ENCODE measurements at places on chromosomes 13 and 19.

GRCh38 chr13:50679321-50679720, 164.2 kb downstream of the DLEU7 start:
- no peak for DNase-seq

DNA sequence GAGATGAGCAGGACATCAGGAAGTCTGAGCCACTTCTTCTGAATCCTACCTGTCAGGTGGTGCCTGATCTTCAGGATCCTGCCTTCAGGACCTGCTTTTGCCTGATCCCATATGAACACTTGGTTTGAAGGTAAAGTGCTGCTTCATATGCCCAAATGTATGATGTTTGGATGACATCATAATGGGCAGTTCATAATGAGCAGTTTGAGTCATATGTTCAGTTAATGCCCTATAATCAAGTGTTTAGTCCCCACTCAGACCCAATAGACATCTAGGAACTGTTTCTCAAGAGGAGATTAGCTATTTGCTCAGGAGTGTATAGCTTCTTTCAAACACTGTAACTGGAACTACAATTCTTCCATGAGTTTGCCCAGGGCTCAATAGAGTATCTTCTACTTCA, 58.8 kb downstream of the POLR1D start:
- DNase-seq: no peak

GRCh38 chr19:52101866-52102562, 6.4 kb upstream of the ZNF841 start:
- no peak for DNase-seq

- no peak for DNase-seq
These were observed 8.7 kb upstream of the GGACT start for GRCh38 chr13:100597253-100597652.

- DNase-seq: no peak
These were observed 350.1 kb downstream of the PCDH9 start for GRCh38 chr13:66879988-66880387.

- DNase-seq: no peak
These were observed at the start of gene RASGRP4 for GRCh38 chr19:38425810-38426466. TSS of gene RASGRP4 (minus strand) at chr19:38426219. CDS start at chr19:38426091, 128 bp downstream.

GRCh38 chr13:99383511-99383921, 76.3 kb upstream of the GPR183 start:
- no peak for DNase-seq

DNA sequence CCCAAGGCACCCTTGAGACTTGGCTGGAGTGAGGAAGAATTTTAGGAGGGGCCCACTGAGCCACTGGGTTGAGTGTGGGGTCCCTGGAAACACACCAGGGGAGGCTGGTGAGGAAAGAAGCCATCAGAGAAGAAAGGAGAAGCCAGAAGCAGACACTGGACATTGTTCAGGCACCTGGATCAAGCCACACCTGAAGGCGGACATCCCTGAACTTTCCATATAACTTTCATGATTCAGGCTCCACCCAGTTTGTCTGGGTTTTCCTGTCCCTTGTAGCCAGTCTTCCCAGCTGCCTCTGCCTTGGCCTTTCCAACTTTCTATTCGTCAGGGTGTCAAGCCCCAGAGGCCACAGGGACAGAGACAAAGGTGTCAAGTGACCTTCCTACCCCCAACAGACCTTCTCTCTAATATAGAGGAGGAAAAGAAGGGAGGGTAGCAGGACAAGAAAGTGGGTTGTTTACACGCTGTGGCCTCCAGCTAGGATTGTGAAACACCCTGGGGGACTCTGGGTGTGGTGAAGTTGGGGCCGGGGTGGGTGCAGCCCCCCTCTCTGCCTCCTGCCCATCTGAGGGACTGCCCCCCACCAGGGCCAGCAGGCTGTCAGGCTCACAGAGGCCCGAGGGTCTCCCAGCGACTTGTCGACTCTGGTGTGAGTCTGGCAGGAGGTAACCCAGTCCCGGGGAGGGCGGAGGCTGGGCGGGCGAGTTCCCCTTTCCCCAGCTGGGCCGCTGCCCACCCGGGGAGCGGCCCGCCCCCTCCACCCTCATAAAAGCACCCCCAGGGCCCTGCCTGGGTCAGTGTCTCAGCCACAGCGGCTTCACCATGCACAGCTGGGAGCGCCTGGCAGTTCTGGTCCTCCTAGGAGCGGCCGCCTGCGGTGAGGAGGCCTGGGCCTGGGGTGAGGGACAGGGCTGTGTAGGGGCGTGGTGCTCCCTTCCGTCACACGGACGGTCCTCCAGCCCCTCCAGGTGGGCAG, at the start of gene CFD:
Gene CFD (plus strand): TSS at position 797 of the 976 bp plus-strand sequence. CDS start 26 bp downstream, at position 823.
- no peak for DNase-seq

DNA sequence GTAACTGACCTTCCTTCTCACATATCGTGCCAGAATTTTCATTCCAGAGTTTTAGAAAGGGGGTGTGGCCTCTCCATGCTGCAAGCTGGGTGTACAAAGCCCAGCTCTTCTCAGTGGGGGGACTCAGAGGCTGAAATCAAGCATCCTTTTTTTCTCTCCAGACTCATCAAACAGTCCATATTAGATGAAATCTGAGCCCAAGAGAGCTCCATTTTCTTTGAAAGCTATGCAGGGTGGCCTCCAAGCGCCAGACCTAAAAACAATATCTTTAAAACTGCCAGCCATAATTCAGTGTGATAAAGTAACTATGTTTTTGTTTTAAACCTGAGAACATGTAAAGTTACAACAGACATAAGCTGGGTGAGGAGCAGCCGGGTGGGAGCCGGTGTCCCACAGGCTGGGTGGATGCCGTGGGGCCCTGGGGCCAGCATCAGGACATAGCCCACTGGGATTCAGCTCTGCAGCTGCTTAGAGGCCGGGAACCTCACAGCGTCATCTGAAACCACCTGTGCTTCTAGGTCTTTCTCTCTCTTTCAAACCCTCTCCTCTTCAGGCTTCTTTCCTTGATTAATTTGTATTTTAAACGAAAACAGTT, 249.2 kb downstream of the ZNF536 start:
- DNase-seq: no peak

DNA sequence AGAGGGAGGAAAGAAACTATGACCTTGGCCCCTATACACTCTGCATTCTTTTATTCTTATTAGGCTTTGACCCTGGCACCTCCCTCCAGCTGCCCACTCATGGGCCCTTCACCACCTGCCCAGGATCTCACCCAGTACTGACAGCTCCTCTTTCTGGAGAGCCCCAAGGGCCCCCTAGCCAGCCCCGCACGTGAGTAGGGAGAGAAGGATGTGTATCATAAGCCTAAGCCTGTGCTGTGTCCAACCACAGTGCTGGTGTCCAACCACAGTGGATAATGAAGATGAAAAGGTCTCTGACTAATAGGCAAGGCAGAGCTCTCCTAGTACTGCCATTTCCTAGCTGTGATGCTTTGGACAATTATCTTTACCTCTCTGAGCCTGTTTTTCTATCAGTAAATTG, 4.2 kb downstream of the DMRTC2 start:
- no peak for DNase-seq

DNA sequence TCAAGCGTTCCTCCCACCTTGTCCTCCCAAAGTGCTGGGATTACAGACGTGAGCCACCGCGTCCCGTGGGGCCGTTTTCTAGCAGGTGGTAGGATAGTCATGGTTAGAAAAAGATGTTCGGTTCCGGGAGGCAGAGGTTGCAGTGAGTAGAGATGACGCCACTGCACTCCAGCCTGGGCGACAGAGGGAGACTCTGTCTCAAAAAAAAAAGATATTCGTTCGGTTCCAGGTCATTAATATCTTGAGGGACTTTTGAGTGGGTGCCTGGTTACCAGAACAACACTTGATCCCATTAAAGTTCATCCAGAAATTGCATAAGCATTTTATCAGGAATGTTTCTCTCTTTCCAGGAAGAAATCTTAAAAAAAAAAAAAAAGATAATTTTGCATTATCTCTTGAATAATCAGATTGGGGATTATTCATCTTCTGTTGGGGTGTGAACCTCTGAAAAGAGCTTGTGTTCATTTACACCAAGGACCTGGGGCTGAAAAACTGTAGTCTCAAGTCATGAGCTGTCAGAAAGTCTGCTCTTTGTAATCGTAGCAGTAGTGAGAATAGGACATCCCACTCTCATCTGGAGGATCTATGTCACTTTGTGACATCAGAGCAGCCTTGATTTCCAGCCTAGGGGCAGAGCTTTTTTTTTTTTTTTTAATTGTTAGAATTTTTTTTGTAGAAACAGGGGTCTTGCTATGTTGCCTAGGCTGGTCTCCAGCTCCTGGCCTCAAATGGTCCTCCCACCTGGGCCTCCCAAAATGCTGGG, 1.0 kb upstream of the ETHE1 start:
- DNase-seq: no peak

DNA sequence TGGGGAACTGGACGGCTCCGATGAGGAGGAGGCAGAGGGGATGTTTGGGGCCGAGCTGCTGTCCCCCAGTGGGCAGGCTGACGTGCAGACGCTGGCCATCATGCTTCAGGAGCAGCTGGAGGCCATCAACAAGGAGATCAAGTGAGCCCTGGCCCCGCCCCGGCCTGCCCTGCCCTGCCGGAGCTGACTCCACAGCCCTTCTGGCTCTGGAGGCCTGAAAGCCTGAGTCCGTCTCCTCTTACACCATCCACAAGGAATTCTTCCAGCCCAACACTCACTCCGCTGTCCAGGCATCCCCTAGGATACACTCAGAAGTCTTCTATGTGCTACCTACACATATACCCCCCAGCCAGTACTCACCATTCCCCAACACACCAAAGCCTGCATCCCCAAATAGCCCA, 17.4 kb downstream of the PPFIA3 start:
- no peak for DNase-seq

DNA sequence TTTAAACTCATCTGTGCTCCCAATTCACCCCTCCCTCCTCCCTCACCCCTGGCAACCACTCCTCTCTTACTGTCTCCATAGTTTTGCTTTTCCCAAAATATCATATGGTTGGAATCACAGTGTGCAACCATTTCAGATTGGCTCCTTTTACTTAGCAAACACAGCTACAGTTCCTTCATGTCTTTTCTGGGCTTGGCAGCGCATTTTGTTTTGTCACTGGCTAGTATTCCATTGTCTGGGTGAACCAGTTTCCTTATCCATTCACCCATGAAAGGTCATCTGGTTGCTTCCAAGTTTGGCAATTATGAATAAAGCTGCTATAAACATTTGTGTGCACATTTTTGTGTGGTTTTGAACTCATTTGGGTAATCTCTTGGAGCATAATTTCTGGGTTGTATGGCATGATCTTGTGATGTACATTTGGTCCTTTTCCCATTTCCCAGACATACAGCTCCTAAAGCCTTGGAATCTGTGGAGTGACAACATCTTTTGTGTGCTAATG, 23.9 kb upstream of the GAS6 start:
- no peak for DNase-seq

DNA sequence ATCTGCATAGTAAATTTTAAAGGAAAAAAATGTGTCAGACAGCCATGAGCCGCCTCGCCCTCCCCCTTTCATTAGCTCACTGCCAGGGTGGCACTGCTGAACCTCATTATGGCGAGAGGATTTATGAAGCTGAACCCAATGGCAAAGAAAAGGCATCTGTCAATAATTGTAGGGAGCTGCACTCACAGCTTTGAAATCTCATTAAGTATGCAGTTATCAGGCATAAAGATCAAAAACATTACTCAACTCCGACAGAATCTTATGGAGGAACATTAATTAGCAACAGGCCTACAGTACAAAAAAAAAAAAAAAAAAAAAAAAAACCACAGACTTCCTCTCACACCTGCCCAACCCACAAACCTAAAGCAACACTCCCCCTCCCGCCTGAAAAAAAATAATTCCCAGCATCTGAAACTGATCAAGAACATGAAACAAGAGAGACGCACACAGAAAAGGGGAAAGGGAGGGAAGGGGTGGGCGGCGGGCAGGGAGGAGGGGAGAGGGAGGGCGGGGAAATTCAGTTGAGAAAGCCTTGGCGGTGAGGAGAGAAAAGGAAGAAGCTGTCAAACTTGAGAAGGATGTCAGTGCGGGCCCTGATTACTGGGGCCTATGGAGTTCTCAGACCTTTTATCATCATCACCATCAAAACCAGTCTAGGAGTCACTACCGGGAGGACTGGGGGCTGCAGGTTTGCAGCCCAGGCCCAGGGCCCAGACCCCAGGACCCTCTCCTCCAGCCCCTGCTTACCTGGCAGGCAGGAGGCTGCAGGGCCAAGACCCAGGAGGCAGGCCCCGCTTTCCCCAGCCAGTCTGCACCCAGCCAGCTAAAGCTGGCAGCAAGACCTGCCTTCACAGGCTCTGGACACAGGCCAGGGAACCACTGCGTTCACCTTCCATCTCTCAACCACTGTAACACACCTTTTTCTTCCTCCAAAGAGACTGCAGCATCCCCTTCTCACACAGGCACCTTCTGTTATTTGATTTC, 8.9 kb downstream of the TSHZ3 start:
- no peak for DNase-seq

DNA sequence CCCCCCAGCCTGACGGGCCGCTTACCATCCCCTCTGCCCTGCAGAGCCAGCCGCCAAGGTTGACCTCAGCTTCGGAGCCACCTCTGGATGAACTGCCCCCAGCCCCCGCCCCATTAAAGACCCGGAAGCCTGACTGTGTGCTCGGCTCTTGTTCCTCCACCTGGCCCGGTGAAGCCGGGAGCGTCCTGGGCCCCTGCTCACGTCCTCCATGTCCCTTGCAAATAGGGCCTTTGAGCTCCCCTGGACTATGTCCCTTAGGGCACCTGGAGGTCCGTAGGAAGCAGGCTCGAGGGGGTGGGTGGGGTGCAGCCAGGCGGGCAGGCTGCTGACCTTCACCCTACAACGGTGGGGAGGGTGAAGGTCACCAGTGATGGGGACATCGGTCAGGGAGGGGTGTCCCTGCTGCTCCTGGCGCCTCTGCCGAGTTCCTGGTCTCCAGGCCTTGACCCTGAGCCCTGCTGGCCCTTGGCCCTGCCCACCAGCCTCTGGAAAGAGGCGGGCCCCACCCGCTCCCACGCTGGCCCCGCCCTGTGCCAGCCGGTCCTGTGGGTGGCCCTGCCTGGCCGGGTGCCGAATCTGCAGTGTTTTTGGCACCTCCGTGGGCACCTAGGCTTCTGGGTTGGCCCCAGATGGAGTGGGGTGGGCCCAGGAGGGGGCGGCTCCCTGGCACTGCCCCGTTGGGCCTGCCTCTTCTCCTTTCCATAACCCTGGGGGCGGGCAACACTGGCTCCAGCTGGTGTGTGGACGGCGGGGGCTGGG, 3.3 kb downstream of the ATP5F1D start:
- no peak for DNase-seq

DNA sequence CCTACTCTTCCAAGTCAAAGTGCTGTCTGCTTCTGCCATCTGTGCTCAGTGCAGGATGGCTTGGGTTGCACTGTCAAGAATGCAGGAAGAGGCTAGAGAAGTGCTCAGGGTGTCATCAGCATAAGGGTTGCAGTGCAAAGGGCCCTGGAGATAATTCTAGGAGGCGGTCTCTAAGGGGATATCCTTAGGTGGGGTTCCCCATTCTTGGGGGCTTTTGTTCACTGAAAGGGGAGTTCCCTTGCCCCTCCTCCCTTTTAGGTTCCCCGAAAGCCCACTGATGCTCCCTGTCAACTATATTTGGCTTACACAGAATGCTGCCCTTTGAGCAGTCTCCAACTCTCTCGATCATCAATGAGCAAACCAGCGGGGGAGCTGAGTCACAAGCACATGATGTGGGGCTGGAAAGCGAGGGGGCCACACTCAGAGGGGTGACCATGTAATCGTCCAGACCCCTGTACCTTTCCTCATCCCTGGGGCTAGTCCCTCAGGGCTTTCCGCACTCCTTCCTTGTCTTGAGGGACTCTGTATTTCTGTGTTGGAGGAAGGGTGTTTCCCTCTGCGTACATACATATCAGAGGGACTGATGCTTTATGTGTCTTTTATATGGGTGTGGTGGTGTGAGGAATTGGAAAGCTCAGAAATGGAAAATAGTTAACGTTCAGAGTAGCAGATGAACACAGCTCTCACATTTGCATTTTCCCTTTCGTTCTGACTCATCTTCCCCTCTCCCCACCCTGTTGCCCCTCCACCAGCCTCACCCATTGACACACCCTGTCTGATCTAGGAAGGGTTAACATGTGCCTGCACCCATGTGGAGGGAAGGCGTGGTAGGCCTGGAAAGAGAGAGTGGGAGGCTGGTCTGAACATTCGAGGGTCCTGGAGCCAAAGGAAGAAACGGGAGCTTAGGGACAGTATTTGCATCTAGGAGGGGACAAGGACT, 6.7 kb downstream of the ZBTB32 start:
- no peak for DNase-seq

All from posterior cingulate gyrus (tissue), 11 donors.